ENCODE measurements at places on chromosomes 13 and 19. TPM values are rescaled to one million over a fixed set of nuclear protein-coding genes. Genes with fewer than 3 reads are reported as not detected.

DNA sequence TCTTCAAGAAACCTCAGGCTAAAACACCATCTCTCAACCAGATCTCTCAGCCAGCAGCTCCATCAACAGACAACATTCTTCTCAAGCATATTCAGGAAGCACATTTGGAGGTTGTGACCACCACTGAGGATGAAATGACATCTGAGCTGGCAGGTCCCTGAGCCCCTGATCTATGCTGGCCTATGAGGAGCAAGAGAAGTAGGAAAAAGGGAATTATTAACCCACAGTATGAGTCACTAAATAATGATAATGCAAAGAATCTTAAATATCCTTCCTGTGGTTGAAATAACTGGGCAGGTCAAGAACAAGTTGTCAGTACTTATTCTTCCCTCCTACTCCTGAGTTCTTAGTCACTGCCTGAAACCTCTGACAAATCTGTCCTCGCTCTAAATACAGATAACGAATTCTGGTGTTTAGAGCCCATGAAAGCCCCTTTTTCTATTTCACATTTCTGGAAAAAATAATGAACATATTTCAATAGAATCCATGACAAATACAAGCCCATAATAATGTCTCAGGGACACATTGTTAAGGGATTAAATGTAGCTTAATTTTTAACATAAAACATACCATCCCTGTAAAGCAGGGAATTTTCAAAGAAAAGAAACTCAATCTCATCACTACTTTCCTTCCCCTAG is 225.8 kb upstream of the IRS2 start:
- no peak for DNase-seq

DNA sequence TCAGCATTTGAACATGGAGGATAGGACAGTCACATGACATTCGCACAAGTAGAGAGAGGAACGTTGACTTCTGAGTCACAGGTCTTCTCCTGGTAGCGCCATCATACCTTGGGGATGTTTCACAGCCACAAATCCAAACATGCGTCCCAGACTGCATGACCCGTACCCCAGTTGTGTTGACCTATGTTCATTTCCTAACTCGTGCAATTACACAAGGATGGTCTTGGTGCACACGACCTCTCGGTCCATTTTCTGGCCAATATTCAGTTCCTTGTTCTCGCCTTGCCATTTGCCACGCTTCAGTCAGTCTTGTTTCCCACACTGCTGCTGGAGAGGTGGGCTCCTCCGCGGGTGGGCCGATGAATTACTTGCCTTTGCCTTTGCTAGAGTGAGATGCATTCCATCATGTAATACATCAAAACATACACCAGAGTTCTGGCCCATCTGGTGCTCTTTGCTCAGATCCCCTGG is 87.3 kb downstream of the COL4A2 start:
- no peak for DNase-seq

- DNase-seq: no peak
Observed at GRCh38 chr13:54627646-54628372, 1599.2 kb downstream of the OLFM4 start.

DNA sequence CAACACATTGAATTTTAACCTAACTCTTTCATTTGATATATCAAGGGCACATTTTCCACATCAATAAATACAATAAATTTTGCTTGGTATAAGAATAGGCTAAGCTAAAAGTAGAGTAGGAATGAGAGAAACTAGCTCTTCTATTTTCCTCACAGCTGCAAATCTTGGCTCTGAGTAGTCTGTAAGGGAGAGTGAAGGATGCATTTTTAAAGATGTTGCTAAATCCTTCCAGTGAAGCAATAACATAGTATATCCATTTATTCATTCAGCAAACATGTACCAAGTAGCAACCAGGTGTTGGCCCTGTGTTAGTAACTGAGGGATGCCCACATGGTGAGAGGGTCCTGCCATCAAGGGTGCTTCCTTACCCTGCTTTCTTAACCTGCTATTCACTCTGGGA is 799.9 kb downstream of the PCDH9 start:
- DNase-seq: no peak

DNA sequence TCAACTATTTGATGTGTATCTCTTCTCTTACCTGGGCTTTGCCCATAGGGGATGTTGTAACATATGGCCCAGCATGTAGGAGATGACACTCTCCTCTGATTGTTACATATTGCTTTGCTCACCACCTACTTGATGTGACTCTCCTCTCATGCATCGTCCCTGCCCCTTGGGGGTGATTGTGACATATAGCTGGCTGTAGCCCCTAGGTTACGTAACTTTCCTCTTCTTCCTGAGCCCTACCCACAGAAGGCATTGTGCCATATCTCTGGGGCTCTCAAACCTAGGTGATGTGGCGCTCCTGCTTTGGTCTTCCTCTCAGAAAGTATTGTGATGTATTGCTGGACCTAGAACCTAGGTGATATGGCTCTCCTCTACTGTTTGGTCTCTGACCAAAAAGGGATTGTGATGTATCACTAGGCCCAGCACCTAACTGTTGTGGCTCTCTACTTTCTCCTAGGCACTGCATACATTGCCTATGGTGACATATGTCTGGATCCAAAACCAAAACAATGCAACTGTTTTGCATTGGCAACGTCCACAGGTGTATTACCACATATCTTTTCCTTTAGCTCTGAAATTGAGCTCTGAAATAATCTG is 71.9 kb upstream of the ZNF724 start:
- DNase-seq: no peak

DNA sequence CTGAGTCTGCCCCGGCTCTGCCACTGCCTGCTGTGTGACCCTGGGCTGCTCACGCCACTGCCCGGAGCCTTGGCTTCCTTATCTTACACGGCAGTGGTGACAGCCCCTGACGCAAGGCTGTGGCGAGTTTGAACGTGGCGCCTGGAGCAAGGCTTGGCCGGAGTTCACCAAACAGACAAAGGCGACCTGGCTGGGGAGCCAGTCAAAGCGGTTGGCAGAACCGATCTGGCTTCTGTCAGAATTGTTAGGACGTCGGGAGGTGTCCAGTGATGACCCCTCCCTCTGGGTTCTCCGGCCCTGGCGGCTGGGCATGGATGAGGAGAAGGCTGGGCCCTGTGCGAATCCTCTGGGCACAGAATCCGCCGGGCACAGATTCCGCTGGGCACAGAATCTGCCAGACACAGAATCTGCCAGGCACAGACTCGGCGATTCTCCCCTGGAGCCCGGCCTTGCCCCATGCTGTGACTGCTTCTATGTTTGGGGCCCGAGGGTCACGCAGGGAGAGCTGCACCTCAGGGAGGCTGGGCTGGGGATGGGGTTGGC is 11.7 kb upstream of the TMEM255B start:
- no peak for DNase-seq

DNA sequence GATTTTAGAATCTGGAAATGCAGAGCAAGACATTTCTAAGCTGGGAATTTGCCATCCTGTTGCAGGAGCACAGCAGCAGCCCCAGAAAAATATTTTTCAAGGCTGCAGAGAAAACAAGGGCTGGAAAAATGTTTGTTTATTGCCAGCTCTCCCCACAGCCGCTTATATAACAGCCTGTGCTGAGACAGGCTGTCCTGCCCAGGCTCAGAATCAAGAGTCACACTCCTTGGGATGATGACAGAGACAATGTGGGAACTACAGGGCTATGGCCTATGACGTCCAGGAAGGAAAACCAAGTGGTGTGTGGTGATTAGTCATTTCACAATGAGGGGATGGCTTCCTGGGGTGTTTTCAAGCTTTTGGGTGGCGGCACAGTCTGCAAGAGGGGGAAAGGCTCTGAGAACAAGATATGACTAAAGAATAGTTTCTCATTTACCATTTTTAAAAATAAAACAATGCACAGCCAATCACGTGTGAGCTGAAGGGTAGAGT is 136.3 kb upstream of the SERP2 start:
- peak; percentile 46 for DNase-seq

DNA sequence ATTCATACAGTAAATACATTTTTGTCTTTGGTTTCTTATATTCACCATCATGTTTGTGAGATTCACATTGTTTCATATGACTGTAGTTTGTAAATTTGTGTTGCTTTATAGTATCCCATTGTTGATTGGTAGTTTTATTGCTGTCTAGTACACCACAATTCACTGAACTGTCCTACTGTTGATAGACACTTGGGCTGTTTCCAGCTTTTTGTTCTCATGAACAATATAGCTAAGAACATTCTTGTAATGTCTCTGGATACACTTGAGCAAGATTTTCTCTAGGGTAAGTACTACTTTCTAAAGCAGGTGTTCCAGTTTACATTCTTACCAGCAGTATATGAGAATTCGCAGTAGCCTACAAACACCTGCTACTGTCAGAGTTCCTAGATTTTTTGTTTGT is 37.8 kb downstream of the SKA3 start:
- DNase-seq: no peak

DNA sequence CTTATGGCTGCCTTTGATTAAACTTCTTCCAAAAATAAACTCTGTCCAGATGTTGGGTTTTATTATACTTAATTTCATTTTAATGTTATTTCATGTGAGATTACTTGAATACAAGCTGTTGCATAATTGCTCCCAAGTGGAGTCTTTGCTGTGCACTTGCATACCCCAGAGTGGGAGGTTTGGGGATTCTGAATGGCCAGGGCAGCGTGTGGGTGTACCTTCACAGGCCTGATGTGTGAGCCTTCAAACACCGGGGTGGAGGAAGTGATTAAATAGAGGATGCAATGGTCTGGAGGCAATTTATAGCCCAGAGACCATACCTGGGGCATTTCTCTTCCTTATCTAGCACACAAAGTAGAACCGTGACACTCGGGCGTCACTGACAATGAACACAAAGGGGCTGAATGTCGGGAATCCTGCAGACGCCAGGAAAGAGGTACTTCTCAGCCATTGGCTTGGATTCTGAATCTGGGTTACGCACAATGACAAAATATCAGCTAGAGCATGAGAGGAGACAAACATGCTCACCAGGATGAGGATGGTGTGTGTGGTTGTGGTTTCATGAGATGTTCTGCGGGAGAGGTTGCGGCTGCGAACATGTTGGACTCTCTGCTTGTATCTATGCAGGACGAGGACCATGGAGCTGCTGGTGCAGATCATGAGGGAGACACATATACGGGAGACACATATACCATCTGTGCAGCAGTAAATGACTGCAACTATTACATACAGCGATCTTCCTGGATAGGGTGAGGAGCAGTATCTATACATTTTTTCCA is 7.1 kb upstream of the LILRA5 start:
- no peak for DNase-seq

DNA sequence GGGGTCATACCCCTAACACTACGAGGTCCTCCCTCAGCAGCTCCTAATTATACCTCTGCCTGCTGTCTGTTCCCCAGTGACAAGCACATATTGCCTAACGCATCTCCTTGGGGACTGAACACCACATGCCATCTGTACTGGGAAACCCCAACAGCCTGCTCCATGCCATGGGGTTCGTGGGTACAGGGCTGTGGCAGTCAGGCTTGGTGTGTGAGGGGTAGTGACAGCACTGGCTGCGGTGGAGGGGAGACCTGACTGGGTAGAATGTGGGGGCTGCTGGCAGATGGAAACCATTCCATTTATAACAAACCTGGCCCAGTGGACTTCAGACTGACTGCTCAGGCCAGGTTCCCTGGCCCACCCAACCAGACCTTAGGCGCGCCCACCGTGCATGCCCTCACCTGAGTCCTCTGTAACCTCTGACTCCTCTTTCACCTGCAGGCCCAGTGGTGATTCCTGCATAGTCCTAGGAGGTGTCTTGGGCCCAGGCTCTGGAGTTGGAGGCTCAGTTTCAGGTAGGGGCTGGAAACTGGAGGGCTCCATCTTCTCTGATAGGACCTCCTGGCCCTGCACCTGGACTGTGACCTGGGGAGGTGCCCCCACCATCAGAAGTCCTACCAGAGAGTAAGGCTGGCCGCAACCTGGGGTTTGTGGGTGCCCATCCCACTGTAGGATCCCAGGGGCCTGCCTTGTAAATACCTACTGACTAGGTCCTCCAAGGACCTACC is 3.0 kb downstream of the MZF1 start:
- DNase-seq: peak; percentile 23

DNA sequence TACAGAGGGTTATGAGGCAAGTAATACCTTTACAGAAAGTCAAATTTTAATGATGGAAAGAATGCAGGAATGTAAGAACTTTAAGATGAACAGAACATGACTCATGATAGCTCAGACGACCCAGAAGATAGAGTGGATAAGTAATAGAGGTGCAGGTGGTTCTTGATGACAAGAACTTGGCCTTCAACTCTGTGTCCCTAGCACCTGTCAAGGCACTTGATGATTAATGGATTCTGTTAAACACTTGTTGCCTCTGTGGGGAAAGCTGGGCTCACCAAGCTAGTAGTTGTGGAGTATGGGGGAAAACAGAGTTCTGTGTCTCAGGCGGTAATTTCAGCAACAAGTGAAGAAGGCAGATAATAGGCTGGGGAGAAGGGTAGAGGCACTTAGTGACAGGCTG is 306.2 kb downstream of the ATP8A2 start:
- DNase-seq: no peak

DNA sequence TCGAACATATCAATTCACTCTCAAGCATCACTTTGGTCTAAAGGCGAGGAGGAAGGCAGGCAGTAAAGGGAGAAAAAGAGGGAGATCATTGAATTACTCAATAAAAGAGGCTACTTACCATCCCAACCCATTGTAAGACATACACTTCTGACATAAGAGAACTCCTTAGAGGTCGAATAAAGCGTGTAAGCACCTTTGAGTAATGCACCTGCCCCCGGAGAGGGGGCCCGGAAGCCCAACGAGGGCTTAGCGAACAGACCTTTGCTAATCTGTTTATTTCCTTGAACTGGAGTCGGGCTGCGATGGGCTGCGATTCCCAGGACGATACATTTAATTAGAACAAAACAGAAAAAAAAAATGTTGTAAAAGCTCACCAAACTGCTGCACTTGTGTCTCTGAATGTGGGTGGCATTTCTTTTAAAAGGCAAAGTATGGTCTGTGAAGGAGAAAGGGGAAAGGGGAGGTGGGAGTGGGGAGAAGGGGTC is 3.0 kb downstream of the ZC3H4 start:
- peak; percentile 58 for DNase-seq

DNA sequence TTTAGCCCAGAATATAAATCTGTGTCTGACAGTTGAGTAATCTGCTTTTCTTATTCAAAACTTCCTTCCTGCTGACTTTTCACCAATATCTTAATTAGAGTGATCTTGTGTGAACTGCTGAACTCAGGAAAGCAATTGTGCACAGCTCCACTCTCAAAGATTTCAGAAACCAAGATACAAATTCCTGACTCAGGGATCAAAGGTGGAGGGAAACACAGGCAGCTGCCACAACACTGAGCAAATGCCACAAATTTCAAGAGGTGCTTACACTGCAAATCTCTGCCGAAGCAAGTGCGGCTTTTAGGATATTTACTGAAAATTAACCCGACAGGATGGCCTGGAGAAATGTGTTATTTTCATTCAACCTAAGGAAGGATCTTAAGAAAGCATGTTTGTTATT is 111.4 kb downstream of the STOML3 start:
- no peak for DNase-seq

CPT1C gene
- total RNA-seq: 2.0 TPM

NCR1 gene
- total RNA-seq: 0.39 TPM

C19orf25 gene
- 35.7 TPM for total RNA-seq

KIR2DL4 gene
- 0.49 TPM for total RNA-seq

GTF2F2 gene
- 19.0 TPM for total RNA-seq

MYO1F gene
- 12.1 TPM for total RNA-seq

APOE gene
- 14.6 TPM for total RNA-seq

All from left colon (tissue), 2 donors.